LoVo (cell line): ENCODE measurements at places on chromosomes 1 and 21.
A peak's percentile ranks its signal among the peaks of the same experiment; 100 is the strongest.

DNA sequence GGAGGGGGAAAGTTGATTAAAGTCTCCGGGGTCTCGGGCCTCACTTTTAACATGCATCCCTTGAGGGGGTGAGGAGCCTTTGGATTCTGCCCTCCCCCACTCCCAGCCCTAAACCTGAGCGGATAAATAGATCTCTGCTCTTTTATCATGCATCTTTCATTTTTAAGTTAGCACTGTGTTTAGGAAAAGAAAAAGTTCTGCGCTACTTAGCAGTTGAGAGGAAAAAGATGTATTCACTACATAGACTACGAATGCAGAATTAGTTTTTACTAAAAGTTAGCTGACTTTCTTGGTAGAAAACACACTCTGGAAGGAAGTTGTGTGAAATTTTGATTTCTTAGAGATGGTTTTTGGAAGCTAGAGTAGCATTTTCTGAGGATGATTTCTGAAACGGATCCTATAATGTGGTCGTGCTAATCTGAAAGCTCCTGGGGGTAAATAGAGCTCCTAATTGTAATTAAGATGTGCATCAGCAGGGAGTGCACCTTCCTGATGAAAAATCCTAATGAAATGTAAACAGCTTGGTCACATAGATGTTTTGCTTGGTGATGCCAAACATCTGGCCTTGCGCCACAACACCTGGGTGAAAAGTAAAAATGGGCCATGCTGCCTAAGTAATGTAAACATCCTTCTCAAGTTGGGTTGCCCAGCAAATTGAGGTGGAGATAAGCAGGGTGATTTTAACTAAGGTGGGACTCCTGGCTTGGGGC is 1.8 kb downstream of the ROR1 start:
- no peak for DNase-seq

GRCh38 chr1:7868070-7868780 is 15.4 kb upstream of the UTS2 start:
- DNase-seq = no peak

GRCh38 chr1:95168761-95169351 is 51.7 kb downstream of the TLCD4 start:
- no peak for DNase-seq

DNA sequence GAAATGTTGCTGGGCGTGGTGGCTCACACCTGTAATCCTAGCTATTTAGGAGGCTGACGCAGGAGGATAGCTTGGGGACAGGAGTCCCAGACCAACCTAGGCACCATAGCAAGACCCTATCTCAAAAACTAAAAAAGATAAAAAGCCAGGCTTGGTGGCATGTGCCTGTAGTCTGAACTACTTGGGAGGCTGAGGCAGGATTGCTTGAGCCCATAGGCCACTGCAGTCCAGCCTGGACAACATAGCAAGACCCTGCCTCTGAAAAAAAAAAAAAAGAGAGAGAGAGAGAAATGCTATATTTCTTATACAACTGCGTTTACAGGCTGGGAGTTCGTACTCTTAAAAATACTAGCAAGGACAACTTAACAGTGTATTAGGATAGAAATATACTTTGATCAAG is 46.2 kb upstream of the SPOCD1 start:
- DNase-seq = no peak

DNA sequence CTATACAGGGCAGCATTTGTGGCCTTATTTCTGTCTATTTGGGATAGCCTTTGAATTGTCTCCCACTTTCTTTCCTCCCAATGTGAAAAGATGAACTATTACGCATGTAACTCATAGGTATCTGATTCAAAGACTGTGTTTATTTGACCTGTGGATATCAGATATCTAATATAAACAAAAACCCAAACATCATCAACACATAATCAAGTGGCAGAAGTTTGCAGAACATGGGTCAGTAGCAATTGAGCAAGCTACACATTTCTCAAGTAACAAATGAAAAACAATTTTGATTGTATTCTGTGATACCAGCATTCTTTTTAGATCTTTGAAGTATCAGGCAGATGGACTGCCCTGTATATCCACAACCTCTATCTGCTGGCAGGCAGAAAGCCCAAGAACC is 490.5 kb upstream of the ADGRL2 start:
- no peak for DNase-seq

- no peak for DNase-seq
Measured at GRCh38 chr1:97017895-97018294, 296.3 kb downstream of the PTBP2 start.

DNA sequence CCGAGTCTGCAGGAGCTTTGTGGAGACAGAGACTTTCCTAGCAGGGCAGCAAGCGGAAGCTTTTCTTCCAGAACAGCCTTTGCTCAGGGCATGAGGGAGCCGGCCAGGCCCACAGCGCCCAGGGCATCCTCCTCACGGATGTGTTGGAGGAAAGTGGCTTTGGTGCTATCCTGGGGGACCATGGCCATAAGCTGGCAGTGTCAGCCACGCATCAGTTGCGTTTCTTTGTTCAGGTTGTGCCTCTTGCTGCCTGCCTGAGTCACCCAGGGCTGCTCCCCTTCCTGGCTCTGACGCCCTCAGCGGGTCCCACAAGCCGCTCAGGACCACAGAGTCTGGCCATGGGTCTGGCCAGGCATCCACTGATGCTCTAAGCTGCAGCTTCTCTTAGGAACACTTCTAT is 39.6 kb upstream of the PRSS38 start:
- no peak for DNase-seq

GRCh38 chr1:67675800-67676199 is 9.2 kb upstream of the GADD45A start:
- DNase-seq = no peak

DNA sequence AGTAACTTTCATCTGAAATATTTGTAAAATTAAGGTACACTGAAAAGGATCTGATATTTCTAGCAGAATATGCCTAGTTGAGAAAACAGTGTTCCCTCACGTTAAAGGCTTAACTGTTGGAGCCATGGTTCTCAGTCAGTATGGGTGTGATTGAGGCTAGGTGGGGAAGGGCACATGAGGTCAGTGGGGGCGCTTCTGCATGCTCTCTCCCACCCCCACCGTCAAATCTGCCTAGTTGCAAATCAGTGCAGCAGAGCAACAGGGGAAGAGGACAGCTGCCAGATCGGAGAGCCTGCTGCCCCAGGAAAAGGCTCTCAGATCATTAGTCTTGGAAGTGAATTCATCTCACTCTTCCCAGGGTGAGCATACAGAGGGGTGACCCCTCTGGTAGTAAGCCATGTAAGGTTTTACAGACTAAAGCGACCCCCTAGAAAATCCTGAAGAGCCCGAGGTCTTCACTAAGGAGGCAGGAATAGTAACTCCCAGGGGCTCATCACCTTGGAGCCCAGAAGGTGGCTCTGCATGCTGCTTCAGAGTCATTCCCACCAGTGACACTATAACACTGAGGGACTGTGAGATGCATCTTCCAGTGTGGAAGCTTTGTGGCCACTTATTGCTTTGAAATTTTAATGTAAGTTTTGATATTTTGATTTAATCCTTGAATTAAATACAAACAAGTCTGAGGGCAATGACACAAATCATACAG is 83.1 kb upstream of the BARHL2 start:
- DNase-seq = no peak

DNA sequence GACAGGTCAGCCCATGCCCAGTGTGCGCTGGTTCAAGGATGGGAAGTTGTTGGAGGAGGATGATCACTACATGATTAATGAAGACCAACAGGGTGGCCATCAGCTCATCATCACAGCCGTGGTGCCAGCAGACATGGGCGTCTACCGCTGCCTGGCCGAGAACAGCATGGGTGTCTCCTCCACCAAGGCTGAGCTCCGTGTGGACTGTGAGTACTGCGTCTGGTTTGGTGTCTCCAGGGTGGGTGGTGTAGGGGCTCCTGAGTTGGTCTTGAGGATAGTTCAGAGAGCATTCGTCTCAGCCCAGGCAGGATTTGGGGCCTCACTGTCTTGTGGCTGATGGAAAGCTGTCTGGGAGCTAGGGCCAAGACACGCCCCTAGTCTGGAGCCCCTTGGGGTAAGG is 83.2 kb downstream of the TRIM11 start:
- DNase-seq = no peak

DNA sequence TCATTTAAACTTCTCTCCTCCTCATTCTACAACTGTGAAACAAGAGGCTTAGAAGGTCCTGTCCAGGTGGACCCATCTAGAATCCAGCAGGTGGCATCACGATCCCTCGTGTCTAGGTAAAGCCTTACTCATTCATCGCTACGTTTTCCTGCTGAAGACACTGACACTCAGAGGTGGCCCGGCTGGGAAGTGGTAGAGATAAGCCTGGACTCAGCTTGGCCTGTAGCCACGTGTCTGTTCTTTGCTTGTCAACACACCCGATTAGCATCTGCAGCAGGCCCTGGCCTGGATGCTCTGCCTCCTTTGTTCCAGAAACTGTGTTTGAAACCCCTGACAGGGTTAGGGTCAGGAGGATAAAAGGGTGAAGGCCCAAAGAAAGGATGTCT is 43.4 kb downstream of the PARP1 start:
- no peak for DNase-seq

DNA sequence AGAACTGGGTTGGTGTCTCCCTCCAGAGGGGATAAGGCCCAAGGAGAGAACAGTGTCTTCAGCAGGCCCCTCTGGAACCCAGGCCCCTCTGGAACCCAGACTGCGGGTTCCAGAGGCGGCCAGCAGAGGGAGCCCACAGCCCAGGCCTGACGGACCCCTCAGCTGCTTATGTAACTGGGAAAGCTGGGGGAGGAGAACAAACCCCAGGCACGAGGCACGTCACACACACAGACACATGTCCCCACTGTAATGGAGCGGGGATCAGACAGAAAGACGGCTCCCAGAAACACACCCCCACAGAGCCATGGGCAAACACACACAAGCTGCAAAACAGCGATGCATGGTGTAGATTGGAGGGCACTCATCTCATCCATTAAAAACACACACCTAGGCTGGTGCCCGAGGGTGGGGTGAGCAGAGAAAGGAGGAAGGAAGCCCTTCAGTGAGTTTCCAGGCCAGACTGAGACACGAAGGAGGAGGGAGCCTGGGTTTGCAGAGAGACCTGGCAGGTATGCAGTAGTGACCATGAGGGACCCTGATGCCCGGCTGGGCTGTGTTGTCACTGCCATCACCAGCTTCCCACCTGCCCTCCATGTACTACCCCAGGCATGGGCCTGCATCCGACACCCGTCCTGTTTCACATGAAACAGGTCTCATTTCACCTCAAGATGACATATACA is 2.8 kb upstream of the IGSF8 start:
- DNase-seq = peak; percentile 50

DNA sequence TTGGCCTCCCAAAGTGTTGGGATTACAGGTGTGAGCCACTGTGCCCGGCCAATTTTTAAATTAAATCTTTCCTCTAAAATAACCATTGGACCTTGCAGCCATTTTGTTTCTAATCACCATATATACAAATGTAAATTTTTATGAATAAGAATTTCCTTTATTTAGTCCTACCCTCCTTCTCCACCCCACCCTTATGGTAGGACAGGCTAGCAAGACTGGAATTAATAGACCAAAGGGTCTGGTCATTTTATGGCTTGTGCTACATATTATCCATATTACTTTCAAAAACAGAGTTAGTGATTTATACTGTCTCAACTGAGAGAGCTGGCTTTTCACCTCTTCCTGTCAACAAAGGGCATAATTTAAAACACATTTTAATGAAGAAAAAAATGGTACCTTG is 26.5 kb downstream of the L1TD1 start:
- DNase-seq = no peak

DNA sequence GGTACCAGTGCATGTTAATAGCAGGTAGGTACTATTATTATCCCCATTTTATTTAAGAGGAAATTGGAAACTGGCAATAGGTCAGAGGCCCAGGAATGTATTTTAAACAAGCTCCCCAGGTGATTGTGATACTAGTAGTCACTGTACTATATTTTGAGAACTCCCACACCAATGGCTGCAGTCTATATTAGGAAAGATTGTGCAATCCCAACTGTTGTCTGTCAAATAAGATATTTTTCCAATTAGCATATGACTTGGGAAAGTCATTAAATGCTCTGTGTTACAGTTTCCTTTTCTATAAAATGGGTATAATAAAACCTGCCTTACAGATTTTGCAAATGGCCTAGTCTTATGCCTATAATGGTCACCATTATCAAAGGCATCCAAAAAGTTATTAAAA is 94.2 kb upstream of the DMRTA2 start:
- DNase-seq = no peak

DNA sequence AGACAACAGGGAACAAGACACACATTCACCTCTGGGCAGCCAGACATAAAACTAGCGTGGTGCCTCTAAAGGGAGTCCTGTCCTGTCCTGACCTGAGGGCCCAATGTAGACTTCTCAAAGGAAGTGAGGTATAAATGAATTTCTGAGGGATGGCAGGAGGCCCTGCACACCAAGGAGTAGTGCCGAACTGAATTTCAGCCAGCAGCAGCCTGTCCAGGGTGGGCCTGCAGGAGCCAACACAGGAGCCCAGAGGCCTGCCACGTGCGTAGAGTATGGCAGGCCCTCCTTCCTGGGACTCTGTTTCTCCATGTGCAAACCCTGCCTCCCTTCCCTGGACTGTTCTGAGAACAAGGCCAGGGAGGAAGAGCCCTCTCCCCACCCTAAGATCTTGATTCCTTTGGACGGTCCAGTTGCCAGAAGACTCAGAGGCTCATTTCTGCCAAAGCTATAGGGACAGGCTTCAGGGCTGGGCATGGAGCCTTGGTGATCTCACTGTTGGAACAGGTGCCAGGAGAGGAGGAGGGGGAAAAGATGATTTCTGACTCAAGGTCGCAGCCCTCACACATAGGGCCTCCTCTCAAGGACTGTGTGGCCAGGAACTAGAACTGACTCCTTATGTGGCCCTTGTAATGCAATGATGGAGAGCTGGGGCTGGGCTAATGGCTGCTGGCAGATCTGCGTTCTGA is 1.8 kb upstream of the FABP3 start:
- no peak for DNase-seq

- no peak for DNase-seq
Measured at GRCh38 chr1:203286161-203286984, 18.9 kb upstream of the BTG2 start.

- no peak for DNase-seq
Measured at GRCh38 chr1:109931189-109931731, 20.6 kb downstream of the CSF1 start.

DNA sequence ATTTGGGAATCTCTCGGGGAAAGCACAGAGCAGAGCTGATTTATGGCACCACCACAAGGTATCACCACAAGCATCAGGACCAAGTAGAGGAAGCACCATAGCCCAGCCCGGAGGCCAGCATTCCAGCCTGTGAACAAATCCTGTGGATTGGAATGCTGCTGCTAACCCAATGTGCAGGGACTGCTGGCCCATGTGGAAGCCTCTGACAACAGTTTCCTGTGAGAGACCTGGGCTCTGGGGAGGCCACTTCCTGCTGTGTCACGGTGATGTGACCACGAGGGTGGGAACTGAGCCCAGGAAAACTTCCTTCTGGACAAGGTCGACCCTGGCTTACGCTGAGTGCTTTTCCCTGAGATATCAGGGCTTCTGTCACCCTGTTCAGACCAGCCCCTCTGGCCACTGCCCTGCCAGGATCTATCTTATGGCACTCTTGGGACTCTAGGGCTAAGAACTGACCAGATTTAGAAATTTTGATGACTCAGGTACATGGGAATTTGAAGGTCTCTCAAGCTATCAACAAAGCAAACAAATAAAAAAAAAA is 88.3 kb upstream of the NGF start:
- peak; percentile 16 for DNase-seq
